ENCODE measurements at places on chromosomes 2 and 18. TPM values are rescaled to one million over a fixed set of nuclear protein-coding genes. Genes with fewer than 3 reads are reported as not detected.

GCA gene
- total RNA-seq = 32.5 TPM

DNA sequence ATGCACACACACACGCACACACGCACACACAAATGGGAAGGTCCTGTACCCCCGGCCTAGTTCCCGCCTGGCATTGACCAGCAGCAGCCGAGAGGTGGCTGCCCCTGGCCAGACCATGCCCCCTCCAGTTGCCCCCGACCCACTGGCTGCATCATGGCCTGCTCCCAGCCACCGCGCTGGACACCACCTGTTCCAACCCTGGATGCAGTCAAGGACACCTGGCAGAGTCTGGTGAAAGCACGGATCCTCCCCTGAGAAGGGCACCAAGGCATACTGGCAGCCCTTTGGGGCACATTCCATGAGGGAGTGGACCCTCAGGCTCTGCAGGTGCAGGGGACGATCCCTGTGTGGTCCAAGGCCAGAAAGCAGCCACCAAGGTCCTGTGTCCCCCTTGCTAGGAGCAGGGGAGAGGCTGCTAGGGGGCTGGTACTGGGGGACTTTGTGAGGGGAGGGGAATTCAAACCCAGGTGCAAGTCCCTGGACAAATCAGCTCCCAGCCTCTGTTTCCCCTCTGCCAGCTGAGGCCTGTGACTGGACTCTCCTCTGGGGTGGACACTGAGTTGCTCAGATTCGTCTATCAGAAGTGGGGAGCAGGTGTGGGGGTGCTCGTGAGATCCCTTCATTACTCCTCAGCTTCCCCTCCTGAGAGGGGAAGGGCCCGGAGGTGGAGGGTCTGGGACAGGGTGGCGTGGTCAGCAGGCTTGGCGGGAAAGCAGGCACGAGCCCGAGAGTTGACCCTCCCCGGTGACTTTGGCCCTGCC lies 3.5 kb downstream of the ESPNL start:
- no peaks in the 10 kb centered on the region for H3K36me3 ChIP-seq
- DNase-seq = peak; percentile 29
- H3K27ac ChIP-seq = no peak overlapping the region
- H3K27me3 ChIP-seq = no peaks in the 10 kb centered on the region
- H3K4me1 ChIP-seq = no peaks in the 10 kb centered on the region

DNA sequence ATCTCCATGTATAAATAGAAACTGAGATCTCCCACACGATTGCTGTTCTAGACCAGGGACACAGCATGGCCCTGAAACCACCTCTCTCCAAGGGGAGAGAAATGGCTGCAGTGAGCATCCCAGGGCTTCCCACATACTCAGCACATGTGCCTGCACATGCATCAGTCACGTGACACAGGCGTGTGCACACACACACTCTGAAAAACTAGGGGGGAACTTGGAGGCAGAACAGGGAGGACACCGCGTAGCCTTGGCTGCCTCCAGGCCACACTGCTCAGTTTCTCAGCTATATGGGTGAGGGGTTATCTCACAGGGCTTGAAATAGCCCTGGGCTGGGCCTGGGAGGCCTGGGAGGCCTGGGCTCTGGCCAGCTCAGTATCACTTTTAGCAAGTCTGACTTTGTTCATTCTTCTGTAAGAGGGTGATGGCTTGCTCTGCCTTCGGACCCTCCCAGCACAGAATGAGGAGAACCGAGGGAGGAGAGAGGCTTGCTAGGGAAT lies 66.9 kb downstream of the EMX1 start:
- no peaks in the 10 kb centered on the region for H3K36me3 ChIP-seq
- H3K4me3 ChIP-seq = no peak overlapping the region
- peak; percentile 50 for DNase-seq
- H3K27ac ChIP-seq = no peak overlapping the region
- H3K27me3 ChIP-seq = no peaks in the 10 kb centered on the region
- no peaks in the 10 kb centered on the region for H3K4me1 ChIP-seq

BOLL gene
- total RNA-seq = not detected

- H3K27ac ChIP-seq = no peak overlapping the region
- H3K4me3 ChIP-seq = no peak overlapping the region
- H3K36me3 ChIP-seq = no peaks in the 10 kb centered on the region
- no peak for DNase-seq
- H3K27me3 ChIP-seq = no peaks in the 10 kb centered on the region
Observed at GRCh38 chr18:62877411-62878221, 162.3 kb downstream of the PHLPP1 start.

GRCh38 chr18:61797696-61798590 lies 94.9 kb downstream of the RNF152 start:
- DNase-seq = no peak
- no peaks in the 10 kb centered on the region for H3K36me3 ChIP-seq
- no peak overlapping the region for H3K27ac ChIP-seq
- H3K4me1 ChIP-seq = no peaks in the 10 kb centered on the region
- H3K4me3 ChIP-seq = no peak overlapping the region

SCN9A gene
- 2.9 TPM for total RNA-seq

- H3K36me3 ChIP-seq = no peaks in the 10 kb centered on the region
- no peak overlapping the region for H3K27ac ChIP-seq
- H3K27me3 ChIP-seq = no peaks in the 10 kb centered on the region
- H3K4me3 ChIP-seq = no peak overlapping the region
- no peak for DNase-seq
- H3K4me1 ChIP-seq = no peaks in the 10 kb centered on the region
Observed at GRCh38 chr2:104215269-104216161, 638.4 kb upstream of the POU3F3 start.

DNA sequence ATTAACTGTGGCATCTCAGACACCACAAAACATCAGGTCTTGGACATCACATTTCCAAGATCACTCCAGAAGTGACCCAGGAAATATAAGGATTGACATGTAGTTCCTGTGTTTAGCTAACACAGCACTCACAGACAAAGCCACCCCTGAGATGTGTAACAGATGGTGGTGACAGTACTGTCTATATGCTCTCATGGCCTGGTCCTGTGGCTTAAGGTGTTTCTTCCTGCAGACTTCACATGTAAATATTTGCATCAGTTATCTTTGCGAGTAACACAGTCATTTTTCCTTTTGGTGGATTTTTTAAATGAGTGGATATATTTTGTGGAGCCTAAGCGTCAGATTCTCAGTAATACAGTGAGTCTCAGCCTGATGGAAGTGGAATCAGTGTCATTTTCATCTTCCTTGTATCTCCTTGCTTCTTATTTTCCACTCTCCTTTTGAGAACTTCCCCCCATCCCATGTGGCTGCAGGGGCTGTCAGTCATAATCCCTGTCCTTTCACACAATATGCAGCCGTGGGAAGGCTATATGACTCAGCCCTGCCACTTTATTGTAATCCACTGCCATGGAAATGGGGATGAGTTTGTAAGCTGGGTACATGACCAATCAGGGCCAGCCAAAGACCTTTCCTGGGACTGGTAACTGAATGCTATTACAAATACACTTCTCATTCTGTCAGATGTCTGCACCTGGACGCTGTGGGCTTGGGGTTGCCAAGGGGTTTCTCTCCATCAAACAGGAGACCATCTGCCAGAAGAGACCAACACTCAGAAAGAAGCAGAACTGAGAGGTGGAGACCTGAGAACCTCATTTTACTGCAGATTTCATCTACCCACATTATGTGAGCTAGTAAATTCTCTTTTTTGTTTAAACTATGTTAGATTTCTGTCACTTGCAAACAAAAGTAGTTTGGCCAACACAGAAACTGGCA lies 74.3 kb downstream of the ICOS start:
- no peak overlapping the region for H3K4me3 ChIP-seq
- no peaks in the 10 kb centered on the region for H3K36me3 ChIP-seq
- peak overlapping the region; percentile 11 for H3K27ac ChIP-seq
- DNase-seq = no peak

- no peaks in the 10 kb centered on the region for H3K36me3 ChIP-seq
- H3K4me3 ChIP-seq = no peak overlapping the region
- H3K27me3 ChIP-seq = no peaks in the 10 kb centered on the region
- H3K27ac ChIP-seq = no peak overlapping the region
- no peaks in the 10 kb centered on the region for H3K4me1 ChIP-seq
Observed at GRCh38 chr2:120233292-120233691, 10.1 kb upstream of the TMEM185B start.

EPHA4 gene
- total RNA-seq = 19.9 TPM

DNA sequence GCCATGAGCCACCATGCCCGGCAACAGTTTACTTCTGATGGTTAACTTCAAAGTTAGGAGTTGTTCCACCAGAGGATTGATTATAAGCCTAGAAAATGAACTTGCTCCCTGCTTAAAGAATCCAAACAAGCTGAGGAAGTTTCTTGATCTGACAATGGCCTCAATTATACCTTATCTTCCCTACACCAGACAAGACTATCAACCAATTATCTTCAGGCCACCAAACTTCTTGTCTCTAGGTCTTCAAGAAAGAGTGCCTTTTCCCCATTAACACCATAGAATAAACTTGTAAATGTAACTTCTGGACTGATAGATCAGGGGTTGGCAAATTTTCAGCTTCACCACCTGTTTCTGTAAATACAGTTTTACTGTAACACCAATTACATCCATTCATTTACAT lies 15.0 kb downstream of the ZC3H8 start:
- no peaks in the 10 kb centered on the region for H3K4me1 ChIP-seq
- H3K36me3 ChIP-seq = no peaks in the 10 kb centered on the region
- no peak overlapping the region for H3K27ac ChIP-seq
- no peaks in the 10 kb centered on the region for H3K27me3 ChIP-seq
- H3K4me3 ChIP-seq = no peak overlapping the region
- no peak for DNase-seq

KCNE4 gene
- 21.5 TPM for total RNA-seq

- peak within 1 kb of the TSS; percentile 67 for H3K4me3 ChIP-seq
- no peaks in the 10 kb centered on the region for H3K4me1 ChIP-seq
- no peaks in the 10 kb centered on the region for H3K36me3 ChIP-seq
- H3K27me3 ChIP-seq = peaks cover 2% of the 10 kb centered on the region
- DNase-seq = peak; percentile 51
Observed at GRCh38 chr18:657311-658000, at the start of gene TYMS. Gene TYMS, plus strand, starts transcription at chr18:657653. Its CDS starts 90 bp downstream, at chr18:657743.

CYP27C1 gene
- total RNA-seq = 0.42 TPM

CABYR gene
- 5.5 TPM for total RNA-seq

DNA sequence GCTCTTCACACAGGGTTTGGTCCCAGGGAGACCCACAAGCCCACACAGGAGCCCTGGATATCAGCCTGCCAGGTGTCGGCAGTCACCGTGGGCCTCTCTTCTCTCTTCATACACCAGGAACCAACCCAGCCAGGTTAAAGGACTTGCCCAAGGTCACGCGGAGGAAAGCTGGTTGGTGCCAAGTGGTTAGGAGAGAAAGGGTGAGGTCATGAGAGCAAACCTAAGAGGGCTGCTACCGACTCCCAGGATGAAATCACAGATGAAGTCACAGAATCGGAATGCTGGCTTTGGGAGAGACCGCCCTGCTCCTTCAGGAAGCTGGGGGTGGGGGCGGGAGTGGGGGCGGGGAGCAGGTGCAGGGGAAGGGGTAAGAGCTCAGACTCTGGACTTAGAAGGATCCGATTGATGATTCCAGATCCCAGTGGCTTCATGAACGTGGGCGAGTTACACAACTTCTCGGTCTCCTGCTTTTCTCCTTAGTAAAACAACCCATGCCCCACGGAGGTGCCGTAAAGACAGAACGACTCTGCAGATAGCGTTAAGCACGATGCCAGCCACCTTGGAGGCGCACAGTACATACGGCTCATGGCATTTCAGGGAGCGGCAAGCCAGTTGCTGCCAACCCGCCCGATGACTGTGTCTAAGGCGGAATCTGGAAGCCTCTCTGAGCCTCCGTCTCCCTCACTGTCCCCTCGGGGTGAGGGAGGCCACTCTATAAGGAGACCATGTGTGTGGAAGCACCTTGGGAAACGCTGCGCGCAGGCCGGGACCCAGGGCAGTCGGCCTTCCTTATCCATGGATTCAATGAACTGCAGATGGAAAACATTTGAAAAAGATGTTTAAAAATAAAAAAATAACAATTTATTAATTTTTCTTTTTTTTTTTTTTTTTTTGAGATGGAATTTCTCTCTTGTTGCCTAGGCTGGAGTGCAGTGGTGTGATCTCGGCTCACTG lies 23.0 kb upstream of the TAF1B start:
- H3K4me1 ChIP-seq = no peaks in the 10 kb centered on the region
- no peaks in the 10 kb centered on the region for H3K27me3 ChIP-seq
- no peak overlapping the region for H3K4me3 ChIP-seq
- no peak for DNase-seq
- H3K27ac ChIP-seq = no peak overlapping the region

HOXD13 gene
- not detected for total RNA-seq

DNA sequence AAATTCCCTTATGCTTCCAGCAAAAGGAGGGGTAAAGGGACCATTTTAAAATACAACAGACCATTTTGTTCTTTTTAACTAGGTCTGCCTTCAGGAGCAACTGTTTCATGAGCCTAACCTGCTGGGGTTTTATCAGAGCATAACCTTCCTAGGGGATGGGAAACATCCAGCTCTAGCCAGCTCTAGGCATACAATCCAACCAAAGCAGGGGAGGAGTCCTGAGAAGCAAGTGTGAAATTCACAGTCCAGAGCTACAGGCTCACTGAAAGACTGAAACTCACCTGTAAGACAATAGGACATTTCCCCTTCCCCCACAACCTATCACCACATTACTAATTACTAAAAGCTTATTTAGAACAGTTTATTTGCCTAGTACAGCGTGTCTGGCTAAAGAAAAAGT lies 1296.6 kb upstream of the DDX18 start:
- no peaks in the 10 kb centered on the region for H3K27me3 ChIP-seq
- no peaks in the 10 kb centered on the region for H3K4me1 ChIP-seq
- H3K36me3 ChIP-seq = no peaks in the 10 kb centered on the region
- no peak overlapping the region for H3K4me3 ChIP-seq
- no peak overlapping the region for H3K27ac ChIP-seq

DNA sequence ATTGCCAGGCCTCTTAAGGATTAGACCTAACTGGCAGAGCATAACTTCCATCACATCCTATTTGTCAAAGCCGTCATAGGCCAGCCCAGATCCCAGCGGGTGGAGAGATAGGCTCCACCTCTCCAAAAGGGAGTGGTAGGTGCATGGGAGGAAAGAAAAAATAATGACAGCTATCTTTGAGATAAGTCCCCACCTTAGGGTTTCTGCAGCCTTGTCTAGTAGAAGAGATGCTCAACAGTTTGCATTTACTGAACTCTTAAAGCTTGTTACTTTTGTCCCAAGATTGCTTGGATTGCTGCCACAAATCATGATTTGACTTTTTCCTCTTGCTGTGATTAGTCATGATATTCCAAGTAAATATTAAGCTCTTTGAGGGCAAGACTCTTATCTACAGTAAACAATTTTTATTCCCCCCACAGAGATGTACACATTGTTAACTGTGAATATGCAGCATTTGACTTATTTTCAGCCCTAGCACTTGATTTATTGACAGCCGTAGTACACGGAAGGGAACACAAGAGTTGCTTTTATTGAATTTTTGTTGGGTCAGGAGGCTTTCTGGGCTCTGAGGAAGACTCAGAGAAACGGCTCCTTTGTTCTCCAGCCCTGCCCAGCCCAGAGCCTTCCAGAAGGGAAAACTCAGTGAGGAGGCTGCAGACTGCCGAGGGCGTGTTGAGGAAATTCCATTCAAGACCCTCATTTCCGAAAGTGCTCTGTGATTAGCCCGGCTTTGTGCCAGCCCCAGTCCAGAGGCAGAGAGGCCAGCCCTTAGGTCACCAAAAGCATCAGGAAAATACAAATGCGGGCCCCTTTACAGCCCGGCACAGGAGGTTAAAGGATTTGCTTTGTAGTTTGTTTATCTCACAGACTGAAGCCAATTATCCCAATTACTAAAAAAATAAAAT lies 75.5 kb upstream of the ZNF532 start:
- no peak for DNase-seq
- H3K4me1 ChIP-seq = no peaks in the 10 kb centered on the region
- no peaks in the 10 kb centered on the region for H3K27me3 ChIP-seq
- no peaks in the 10 kb centered on the region for H3K36me3 ChIP-seq

GRCh38 chr2:156325688-156326525 lies 6.6 kb downstream of the NR4A2 start:
- H3K4me3 ChIP-seq = no peak overlapping the region
- DNase-seq = no peak
- H3K4me1 ChIP-seq = no peaks in the 10 kb centered on the region
- H3K36me3 ChIP-seq = no peaks in the 10 kb centered on the region
- H3K27ac ChIP-seq = no peak overlapping the region

Data from aorta (tissue), 5 donors.